Natural killer cell treated with Interleukin-12 subunit alpha and Interleukin-12 subunit beta and Interleukin-15 and Interleukin-18, amount 100 ng/mL, for 72 hours (primary cell): ENCODE measurements at places on chromosomes 7 and 10. TPM values are rescaled to one million over a fixed set of nuclear protein-coding genes. Genes with fewer than 3 reads are reported as not detected.

TMEM213 gene
- total RNA-seq: not detected

CYP3A5 gene
- not detected for total RNA-seq

- no peak for DNase-seq
Observed at GRCh38 chr7:123604739-123605138, 3.1 kb downstream of the ASB15 start.

DNA sequence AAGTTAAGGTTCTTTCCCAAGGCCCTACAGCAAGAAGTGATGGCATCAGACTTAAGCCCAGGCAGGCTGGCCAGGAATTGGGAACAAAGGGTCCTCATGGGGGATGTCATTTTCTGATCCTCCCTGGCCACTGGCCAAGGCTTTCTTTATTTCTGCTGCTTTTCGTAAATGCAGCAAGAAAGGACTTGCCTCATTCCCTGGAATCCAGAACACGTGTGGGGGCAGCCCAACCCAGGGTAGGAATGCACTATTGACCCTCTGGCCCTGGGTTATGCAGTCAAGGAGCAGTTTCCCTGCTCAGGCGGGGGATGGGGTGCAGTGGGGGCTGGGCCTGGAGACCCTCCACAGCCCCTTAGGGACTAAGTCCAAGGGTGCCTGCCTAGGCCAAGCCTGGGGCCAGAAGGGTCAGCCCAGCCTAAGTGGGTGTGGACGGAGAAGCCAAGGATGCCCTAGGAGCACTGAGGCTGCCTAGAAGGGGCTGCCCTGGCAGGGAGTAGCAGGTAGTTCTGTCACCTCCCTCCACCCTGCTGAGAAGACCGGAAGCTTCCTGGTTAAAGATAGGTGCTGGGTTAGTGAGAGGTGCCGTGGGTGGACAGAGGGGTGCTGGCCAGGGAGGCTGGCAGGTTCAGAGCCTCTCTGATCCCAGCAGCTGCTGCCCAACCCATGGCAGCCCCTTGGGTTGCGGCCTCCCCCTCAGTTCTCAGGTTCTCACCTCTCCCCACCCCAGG lies 179.2 kb downstream of the SH3PXD2A start:
- DNase-seq: no peak

DNA sequence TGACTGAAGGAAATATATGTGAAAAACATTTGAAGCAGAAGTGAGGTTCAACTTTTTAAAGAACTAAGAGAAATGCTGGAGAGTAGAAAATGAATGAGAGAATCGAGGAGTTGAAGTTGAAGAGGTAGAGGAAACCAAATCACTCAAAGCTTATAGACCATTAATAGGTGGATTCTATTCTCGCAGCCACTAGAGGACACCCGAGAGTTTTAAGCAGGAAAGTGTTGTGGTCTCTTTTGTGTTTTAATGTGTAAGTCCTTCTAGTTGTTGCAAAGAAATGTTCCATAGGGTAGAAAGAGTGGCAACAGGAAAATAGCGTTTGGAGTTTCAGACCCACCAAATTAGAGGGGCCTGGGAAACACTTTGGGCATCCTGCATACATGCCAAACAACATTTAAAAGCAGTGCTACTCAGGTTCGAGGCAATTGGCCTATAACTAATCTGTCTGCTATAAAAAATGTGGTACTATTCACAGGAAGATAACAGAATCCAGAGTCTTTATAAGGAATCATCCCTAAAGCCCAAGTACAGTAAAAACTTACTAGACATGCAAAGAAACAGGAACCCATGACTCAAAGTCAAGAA lies 75.3 kb upstream of the TAS2R16 start:
- DNase-seq: no peak

DNA sequence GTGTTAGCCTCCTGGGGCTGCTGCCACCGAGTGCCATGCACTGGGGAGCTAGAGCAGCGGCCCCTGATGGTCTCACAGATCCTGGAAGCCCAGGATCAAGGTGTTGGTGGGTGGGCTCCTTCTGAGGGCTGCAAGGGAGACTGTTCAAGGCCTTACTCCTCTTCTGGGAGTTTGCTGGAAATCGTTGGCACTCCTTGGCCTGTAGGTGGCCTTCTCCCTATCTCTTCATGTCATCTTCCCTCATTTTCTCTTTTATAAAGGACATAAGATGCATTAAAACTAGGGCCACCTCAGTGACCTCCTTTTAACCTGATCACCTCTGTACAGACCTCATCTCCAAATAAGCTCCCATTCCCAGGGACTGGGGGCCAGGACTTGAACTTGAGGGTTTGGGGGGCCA lies 27.0 kb upstream of the ZNF862 start:
- DNase-seq: no peak
